ENCODE measurements at places on chromosomes 3 and 15.

DNA sequence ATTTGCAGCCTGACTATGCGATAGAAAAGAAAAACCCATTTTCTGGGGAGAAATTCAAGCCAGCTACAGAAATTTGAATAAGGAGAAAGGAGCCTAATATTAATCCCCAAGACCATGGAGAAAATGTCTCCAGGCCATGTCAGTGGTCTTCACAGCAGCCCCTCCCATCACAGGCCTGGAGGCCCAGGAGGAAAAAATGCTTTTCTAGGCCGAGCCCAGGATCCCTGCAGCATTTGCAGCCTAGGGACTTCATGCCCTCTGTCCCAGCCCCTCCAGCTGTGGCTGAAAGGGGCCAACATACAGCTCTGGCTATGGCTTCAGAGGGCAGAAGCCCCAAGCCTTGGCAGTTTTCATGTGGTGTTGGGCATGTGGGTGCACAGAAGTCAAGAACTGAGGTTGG lies 26.3 kb downstream of the ARRDC4 start:
- no peak for DNase-seq

- no peak for DNase-seq
These were observed 667.4 kb downstream of the NTRK3 start for GRCh38 chr15:87589134-87589533.

- no peak for DNase-seq
These were observed 226.7 kb downstream of the THSD4 start for GRCh38 chr15:71341811-71342550.

DNA sequence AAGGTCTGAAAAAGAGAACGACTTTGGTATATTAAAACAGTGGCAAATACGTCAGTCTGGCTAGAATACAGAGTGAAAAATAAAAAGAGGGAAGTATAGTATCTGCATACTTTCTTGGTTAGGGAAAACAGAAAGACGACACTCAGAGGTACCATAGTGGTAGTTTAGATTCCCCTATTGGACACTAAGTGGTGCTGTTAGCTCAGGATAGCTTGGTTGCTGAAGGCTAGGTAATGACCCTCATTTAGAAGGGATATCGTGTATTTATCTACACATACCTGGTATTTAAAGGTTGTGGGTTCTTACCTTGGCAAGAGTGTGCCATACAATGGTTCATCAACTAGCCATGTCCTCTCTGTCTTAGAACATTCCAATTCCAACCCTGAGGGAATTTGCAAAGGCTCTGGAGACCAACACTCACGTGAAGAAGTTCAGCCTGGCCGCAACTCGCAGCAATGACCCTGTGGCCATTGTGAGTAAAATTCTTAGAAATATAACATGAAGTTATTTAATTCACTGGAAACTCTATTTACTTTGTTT lies 31.0 kb downstream of the TMOD2 start:
- no peak for DNase-seq

GRCh38 chr3:52693071-52693470 lies 7.2 kb downstream of the GNL3 start:
- no peak for DNase-seq

- no peak for DNase-seq
These were observed 41.4 kb downstream of the PGPEP1L start for GRCh38 chr15:98966091-98966787.

GRCh38 chr3:130276203-130276803 lies 69.2 kb upstream of the COL6A5 start:
- peak; percentile 60 for DNase-seq

DNA sequence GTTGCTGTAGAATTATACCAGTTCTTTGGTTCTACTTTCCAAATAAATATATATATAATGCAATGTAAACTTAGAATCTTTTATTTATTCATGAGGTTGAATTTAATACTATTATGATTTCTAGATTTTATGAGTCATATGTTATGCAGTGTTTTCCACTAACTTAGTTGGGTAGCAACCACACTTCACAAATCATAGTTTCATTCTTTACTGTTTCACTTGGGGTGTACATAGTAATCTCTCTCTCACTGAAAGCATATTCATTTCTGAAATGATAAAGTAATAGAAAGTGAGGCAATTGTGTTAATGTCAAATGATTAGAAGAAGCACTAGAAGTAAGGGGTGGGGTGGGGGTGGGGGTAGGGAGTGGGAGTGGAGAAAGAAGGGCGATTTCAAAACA lies 52.6 kb downstream of the IQCH start:
- peak; percentile 7 for DNase-seq

- no peak for DNase-seq
These were observed 43.1 kb upstream of the FNDC3B start for GRCh38 chr3:171996178-171996817.

- DNase-seq = peak; percentile 2
These were observed 796.4 kb upstream of the ARPP21 start for GRCh38 chr3:34842706-34843480.

DNA sequence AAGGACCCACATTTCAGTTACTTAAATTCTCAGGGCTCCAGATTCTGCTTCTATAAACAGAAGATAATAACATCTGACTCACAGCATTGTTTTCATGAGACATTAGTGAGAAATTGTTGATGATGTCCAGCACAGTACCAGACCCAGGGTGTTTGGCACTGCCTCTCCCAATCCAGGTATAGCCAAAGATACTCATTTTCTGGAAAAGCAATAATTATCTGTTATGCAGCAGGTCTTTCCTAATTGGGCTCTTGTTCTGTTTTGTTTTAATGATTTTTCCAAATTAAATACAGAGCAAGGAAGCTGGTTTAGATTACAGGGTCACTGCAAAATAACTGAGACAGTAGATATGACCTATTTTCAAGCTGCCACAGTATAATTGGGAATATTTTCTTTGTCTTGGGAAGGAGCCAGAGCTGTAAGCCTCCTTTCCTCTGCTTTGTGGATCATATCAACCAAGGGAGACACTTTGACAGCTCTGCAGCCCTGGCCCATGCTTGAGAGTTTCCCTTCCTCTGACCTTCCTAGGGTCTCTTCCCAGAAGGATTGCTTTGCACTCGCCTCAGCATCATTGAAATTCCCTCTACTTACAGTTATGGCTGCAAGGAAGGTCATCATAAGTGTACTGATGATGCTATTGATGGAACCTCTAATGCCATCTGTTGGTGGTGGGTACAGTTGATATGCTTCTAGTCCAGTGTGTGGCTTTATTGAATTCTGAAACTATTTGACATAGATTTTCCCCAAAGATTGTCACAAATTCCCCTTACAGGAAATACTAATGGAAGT lies 522.4 kb upstream of the ADAMTS9 start:
- no peak for DNase-seq

DNA sequence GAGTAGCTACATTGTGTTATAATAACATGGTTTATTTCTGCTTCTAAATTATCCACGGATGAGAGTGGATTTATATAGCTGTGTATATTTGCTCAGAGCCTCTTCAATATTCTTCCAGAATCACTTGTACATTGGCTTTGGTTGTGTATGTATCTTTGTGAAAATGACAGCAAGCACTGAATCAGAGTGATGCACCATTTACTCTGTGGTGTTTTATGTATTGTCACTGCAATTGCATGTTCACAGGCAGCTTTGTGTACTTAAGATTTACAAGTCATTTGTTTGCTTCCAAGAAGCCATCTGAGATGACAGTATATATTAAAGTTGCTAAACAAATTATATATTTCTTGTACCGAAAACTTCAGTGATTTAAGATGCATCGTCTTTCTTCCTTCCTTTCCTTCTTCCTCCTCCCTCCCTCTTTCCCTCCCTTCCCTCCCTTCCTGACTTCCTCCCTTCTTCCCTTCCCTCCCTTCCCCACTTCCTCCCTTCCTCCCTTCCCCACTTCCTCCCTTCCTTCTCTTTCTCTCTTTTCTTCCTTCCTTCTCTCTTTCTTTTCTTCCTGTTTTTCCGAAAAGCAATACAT lies 362.3 kb upstream of the GOLIM4 start:
- DNase-seq = no peak

DNA sequence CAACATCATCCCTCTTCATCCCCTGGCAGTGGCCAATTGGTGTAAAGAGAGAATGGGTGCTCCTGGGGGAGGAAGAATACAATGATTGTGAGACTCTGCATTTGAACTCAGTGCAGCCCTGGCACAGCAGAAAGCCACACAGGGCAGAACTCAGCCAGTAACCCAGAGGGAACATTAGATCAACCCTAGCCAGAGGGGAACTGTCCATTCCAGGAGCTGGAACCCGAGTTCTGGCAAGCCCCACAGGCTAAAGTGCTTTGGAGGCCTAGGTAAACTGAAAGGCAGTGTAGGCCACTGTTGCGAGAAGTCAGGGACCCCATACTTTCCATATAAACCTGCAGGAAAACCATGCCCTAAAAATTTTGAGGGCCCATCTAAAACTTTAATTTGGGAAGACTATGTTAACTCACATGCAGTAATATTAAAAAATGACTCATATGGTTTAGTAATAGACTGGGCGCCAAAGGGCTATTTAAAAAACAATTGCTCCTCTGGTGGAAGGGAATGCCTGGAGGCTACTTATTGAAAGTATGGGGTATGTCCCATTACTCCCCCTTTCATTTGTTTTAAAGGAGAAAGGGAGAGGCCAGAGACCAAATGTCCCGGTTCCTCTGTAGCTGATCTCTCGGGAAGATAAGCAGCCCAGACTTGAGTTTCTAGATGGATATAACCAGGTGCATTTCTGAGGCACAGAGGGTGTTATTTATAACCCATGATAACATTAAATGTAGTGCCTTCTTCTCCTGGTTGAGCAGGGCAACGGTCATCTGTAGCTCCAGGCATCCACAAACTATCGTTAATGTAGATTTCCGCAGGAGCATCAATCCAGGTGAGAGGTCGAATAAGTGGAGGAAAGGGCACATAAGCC lies 5.8 kb upstream of the RAD51 start:
- no peak for DNase-seq

- no peak for DNase-seq
These were observed 65.5 kb upstream of the ADAMTSL3 start for GRCh38 chr15:83588441-83588840.

GRCh38 chr3:16432714-16433113 lies 80.8 kb downstream of the RFTN1 start:
- DNase-seq = no peak

GRCh38 chr3:103787164-103787871 lies 1352.5 kb downstream of the ZPLD1 start:
- DNase-seq = no peak

DNA sequence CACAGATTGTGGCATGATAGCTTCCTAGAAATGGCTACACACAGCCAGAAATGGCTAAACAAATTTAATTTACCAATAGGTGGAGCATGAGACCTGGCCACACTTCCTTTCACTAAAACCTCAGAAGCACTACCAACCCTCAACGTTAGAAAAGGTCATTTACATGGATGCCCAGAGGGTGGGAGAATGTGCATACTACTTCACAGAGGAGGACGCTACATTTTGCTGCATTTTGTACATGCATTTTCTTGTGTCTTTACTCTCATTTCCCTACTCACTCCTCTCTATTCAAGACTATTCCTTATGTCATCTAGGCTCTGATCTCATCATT lies 40.1 kb downstream of the C2CD4B start:
- DNase-seq = no peak

GRCh38 chr3:167705840-167706239 lies 28.9 kb downstream of the PDCD10 start:
- peak; percentile 46 for DNase-seq

DNA sequence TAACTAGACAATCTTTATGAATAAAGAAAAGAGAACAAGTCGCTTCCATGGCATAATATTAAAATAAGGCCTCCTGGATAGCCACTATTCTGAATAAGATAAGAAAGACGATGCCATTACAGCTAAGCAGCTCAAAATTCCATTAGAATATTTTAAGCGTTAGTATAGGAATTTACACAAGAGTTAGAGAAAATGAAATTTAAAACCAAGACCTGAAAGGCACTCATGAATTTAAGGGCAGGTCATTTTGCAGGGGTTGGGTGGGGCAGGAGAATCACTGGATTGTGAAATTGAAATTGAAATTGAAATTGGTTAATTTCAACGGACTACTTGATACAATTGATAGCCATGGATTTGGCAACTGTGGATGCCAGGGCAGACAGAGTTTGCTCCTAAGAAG lies 91.8 kb upstream of the GOLGA8J start:
- DNase-seq = no peak

GRCh38 chr15:95302206-95302605 lies 1028.3 kb upstream of the NR2F2 start:
- DNase-seq = no peak

DNA sequence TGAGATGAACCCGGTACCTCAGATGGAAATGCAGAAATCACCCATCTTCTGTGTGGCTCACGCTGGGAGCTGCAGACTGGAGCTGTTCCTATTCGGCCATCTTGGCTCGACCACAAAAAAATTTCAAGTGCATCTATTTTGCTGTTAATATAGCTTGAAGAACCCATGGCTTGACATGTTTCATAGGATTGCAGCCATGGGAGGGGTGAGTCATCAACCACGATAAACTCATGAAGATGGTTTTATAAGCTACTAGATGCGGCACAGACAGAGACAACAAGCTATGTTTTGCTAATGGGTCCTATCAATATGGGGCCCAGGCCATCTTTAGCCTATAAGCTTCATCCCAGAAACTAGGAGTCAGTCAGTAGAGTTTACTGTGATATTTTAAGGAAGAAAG lies 100.4 kb upstream of the PHLDB2 start:
- DNase-seq = no peak

- DNase-seq = no peak
These were observed 468.5 kb upstream of the KCNMB2 start for GRCh38 chr3:178067721-178068120.

DNA sequence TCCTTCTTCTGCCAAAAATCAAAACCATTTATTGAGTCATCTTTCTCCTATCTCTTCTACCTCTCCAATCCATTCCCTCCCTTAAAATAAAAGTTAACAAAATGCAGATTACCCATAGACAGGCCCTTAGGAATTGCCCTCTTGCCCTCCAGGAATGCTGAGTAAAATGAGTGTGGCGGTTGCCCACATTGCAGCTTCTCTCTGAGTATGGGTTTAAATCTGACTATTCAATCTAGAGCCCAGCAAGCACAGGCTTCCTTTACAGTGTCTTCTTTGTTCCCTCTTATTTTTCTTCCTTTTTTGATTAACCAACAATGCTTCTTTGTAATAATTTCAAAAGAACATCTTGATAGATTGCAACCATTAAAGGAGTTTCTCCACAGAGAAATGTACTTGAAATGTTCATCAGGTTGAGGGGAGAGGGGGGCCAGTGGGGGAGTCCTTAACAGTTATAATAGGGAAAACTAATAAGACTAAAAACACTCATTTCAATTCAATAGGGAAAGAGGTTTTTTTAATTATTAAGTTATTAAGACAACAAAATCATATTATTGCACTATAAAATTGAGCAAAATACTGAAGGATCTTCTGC lies 135.3 kb upstream of the LMCD1 start:
- DNase-seq = no peak

DNA sequence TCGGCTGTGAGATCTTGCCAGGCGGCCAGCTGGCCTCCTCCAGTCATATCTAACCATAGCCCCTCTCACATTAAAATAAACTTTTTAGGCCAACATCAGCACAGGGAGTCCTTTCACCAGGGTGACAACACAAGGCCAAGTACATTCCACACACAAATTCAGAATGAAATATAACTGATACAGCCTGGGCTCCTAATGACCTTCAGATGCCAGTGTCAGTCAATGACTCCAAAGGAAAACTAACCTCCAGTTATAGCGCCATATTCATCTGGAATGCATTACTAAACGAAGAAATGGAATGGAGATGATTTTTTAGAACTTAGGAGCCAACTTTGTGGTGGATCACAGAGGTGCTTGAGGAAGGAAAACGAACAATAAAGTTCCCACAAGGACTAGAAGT lies 205.4 kb downstream of the GREM1 start:
- no peak for DNase-seq

Data from astrocyte of the spinal cord (primary cell).